ENCODE measurements at places on chromosomes 7 and 10.

DNA sequence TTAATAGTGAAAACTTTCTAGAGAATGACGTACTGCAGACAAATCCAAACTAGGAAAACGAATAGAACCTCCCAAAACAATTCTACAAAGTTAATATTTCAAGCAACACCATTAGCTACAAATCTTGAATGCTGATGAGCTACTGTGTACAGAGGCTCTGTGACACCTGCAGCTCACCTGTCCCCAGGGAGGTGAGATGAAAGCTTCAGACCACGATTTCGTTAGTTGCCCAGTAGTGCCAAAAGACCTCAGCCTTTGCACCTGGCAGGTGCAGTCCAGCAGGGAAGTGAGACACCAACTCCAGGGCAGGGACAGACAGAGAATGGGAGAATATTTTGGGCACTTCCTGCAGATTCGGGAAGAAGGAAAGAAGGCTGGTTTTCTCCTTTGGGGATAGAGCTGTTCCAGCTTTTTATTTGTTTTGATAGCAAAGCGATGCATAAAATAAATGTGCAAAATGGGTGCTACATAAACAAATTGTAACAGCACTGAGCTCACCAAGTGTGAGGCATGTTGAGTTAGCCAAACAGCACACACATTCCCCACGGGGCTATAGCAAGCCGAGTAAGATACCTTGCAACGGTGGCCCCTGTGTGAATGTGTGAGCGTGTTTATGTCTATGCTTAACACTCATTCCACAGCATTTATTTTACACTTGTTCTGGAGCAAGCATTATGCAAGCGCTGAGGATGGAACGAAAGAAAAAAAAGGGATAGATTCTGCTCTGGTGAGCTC is 1024.8 kb upstream of the AUTS2 start:
- no peak for DNase-seq

- no peak for DNase-seq
Observed at GRCh38 chr7:81774551-81774950, 4.7 kb upstream of the HGF start.

DNA sequence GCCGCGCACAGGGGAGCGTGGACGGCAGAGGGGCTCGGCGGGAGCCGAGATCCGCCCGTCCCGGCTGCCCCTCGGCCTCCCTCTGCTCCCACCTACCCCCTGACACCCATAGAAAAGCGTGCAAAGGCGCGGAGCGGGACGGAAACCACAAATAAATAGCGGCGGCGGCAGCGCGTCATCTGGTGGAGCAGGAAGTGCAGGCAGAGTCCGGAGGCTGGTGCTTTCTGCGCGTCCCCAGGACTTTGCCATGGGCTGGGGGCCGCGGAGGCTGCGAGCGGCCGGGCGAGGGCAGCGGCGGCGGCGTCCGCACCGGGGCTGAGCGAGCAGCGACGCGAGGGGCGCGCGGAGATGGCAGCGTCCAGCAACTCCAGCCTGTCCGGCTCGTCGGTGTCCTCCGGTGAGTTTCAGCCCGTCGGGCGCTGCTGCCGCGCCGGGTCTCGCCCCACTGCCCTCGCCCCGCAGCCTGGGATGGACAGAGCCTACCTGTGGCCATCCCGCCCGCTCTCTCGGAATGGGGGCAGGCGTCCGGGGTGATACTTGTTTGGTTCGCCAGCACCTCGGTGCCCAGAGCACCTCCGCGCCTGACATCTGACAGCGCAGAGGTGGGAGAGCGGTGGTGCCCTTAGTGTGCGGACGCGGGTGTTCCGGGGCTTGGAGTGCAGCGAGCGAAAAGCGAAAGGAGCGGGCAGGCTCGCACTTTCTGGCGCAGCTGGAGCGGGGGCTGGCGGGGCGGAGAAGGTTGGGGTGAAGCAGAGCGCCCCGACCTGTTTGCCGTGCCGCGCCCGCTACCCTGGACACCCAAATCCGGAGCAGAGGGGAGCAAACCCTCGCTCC is at the start of gene CHN2:
CHN2 (plus strand) TSS at position 182 of the 834 bp plus-strand sequence.
- DNase-seq: no peak

DNA sequence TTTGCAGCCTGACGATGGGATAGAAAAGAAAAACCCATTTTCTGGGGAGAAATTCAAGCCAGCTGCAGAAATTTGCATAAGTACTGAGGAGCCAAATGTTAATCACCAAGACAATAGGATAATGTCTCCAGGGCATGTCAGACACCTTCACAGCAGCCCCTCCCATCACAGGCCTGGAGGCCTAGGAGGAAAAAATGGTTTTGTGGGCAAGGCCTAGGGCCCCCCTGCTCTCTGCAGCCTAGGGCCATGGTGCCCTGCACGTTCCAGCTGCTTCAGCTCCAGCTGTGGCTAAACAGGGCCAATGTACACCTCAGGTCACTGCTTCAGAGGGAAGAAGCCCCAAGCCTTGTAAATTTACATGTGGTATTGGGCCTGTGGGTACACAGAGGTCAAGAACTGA is 158.2 kb downstream of the VWC2 start:
- DNase-seq: no peak

DNA sequence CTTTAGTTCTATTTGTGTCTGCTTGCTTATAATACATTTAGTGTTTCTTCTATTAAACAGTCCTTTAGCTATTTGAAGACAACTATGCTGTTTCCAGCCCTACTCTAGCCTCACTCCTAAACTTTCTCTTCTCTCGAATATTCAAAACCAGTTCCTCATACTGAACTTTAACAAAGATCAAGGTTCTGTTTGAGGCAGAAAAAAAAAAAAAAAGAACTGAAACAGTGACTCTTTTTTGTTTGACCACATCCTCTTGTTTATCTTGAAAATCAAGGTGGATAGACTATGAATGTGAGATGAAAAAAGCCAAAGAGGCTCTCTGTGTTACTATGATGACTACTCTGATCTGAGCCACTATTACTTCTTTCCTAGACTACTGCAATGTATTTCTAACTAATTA is 154.3 kb downstream of the ZNF365 start:
- no peak for DNase-seq

Measured in activated CD4-positive, alpha-beta T cell treated with anti-CD3 and anti-CD28 coated beads, Interleukin-2, amount 50 U/mL, for 24 hours (primary cell).